Amygdala (tissue), 56 donors: ENCODE measurements at places on chromosomes 3 and 15.

DNA sequence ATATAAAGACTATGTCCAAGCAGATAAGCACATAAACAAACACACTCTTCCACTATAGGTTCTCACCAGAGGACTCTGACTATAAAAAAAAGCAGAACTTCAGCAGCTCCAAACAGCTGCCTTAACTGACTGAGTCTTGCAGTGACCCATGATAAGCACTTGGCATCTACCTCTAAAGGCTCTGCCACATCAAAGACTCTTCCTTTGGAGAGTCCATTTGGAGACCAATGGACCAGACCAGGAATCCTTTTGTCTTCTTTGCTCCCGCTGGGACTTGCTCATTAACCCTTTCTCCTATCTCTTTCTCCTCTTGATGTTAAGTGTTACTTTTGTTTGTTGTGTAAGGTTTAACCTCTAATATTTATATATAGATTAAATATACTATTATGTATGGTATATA, 424.1 kb downstream of the RSL24D1 start:
- no peak for DNase-seq

- DNase-seq: no peak
These were observed 14.7 kb downstream of the PPARG start for GRCh38 chr3:12303534-12303933.

GRCh38 chr3:13497386-13497785, 17.3 kb downstream of the HDAC11 start:
- no peak for DNase-seq

- DNase-seq: no peak
These were observed 184.0 kb downstream of the MAGI1 start for GRCh38 chr3:65854606-65855304.

DNA sequence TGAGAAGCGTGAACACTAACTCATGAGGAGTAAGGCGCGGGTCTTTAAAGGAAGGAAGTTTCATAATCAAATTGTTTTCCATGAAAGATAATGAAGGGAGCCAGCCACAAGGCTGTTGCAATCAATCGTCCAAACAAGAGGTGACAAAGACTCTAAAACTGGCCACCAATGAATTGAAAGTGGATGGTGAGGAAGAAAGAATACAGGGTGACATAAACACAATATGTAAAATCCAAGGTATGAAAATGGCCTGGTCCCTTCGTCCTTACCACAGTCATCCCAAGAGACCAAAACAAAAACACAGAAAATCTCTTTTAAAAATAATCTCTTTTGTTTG, 12.0 kb downstream of the CD86 start:
- no peak for DNase-seq

GRCh38 chr3:124663690-124664089, 66.6 kb upstream of the UMPS start:
- no peak for DNase-seq
